ENCODE measurements at places on chromosomes 1 and 21. TPM values are rescaled to one million over a fixed set of nuclear protein-coding genes. Genes with fewer than 3 reads are reported as not detected.

- DNase-seq: no peak
Observed at GRCh38 chr1:1083416-1084371, 9.6 kb upstream of the RNF223 start.

GRCh38 chr1:48725341-48726046, 51.2 kb downstream of the BEND5 start:
- DNase-seq: no peak

DNA sequence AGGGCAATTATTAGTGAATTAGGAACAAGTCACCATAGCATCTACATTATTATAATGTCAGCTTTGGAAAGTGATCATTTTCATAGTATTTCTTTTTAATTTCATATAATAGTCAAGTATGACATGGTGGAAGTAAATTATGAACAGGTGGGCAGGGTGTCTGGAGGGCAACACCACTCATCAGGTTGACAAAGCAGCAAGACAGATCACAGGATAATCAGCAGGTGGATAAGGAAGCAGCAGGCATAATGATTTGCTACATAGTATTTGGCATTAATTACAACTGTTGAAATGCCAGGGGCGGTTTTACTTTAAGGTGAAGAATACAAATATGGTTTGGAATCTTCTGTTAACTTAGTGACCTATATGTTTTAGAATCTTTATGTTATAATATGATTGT, 1342.2 kb downstream of the PLA2G4A start:
- no peak for DNase-seq

DNA sequence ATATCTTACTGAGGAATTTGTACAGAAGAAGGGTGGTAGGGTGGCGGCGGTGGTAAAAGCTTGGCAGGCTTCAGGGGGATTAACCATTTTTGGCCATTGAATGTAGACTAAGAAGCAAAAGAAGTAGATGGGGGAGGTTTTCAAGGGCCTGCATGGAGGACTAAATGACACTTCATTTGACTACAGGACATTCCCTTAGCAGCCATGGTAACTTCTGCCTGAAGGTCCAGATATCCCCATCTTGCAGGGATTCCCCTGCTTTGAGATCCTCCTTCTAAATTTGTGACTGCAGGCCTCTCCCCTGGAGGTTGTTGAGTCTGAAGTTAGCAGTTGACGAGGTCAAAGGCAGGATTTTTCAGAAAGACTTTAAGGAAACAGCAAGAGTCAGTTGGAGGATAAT, 4.8 kb downstream of the VASH2 start:
- DNase-seq: no peak

FCGR3A gene
- 0.58 TPM for polyA plus RNA-seq
